ENCODE measurements at places on chromosomes 4 and X. TPM values are rescaled to one million over a fixed set of nuclear protein-coding genes. Genes with fewer than 3 reads are reported as not detected.

DNA sequence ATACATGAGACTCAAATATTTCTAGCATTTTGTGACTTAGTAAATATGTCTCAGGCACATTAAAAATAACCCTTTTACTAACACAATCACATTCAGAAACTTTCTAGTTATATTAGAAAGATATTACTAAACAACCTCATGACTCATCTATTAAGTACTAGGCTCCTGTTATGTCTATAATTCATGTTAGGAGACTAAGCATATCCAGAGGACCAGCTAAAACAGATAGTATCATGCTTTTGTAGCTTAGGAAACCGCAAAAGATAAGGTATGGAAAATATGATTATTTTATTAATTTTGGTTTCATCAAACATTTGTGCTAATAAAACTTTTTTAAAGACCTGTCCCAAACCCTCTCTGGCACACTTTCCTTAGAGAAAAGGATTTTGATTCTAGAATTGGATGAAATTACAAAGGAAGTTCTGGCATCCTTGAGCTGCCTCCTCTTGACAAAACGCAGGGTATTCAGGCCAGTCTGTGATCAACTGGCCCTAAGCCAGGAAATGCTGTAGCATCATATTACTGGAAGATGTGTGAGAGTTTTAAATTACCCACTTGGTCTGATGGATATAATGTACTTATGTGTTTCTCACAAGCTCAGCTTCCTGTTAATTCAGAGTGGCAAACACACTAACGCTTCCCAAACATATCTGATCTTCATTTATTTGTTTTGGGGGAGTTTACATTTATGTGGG, 60.4 kb downstream of the NRK start:
- DNase-seq: no peak

DNA sequence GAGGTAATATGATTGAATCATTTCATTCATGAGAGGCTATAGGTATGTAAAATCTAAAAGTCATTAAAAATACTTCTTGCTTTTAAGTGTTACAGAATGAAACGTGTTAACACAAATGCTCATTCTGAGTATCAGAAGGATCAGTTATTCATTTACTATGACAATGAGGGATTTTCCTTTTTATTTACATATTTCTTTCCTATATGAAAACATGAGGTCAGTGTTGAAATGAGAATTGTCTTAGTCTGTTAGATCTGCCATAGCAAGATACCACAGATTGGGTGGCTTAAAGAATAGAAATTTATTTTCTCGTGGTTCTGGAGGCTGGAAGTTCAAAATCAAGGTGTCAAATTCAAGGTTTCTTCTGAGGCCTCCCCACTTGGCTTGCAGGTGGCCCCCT, 181.2 kb downstream of the ARHGAP10 start:
- DNase-seq: no peak

DNA sequence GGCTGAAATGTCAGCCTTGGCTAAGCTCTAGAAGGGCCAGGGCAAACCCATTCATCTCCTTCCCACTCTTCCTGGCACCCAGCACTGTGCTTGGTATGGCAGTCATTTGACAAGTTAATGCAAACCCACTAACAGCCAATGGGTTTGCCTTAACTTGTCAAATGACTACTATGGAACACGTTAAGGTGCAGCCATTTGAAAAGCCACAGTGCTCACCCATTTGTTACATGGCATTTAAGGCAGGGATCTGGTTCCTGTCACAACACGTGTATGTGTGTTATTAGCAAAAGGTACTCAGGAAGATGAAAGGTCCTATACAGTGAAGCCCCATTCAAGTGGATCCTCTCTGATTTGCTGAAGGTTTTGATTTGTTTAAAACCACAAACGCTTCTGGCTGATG, 7.2 kb downstream of the CRMP1 start:
- no peak for DNase-seq

DNA sequence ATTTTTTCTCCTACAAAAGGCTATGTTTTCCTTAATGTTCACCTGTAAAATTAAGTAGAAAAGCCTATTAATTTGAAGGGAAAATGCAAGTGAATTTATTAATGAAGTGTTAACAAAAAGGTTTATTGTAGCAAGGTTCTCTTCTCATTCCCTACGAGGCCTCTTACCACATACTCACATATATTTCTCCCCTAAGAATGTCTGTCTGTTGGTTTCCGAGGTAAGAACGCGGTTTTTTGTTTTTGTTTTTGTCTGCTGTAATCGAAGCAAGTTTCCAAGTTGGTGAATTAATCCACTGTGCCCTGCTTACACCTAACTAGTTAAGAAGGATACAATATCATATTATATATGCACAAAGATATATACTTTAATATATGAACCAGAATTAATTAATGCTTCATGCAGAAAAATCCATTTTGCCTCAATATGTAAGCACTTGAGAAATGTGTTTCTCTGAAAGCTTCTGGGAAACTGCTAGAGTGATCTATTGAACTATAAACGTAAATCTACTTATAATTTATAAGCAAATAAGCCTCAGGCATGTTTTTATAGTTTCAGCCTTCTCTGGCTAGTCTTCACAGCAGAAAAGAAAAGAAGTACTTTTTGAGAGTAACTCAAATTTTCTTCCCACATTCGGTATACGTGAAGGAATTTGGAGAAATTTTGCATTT, 120.8 kb downstream of the EGF start:
- no peak for DNase-seq

DNA sequence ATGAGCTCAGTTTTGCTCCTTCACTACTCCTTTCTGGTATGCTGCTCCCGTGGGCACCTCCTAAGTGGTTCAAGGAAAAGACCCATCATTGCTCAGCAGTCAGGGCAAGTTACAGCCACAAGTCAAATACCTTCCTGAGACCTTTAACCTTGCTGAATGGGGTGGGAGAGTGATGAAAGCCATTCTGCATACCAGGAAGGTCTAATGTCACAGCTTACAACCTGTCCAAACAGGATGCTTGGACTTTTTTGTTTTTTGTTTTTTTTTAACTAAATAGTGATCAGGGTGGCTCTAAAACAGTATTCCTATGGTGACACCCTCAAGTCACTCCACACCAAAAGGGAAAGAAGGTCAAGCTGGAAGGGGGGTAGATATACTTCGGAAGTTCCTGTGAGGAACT, 93.1 kb downstream of the GPC3 start:
- DNase-seq: peak; percentile 67

- no peak for DNase-seq
These were observed 2.2 kb downstream of the GUCY1B1 start for GRCh38 chr4:155761047-155761446.

GRCh38 chr4:47839259-47839658, 1.4 kb upstream of the CORIN start:
- DNase-seq: no peak

The SRPK3 gene
- total RNA-seq: not detected

The ODAPH gene
- not detected for total RNA-seq

The TMEM192 gene
- total RNA-seq: 14.1 TPM

Data from HepG2 (cell line).